ENCODE measurements at places on chromosomes 6 and 20.

- DNase-seq: no peak
These were observed 9.0 kb downstream of the UQCC2 start for GRCh38 chr6:33702345-33702977.

- DNase-seq: peak; percentile 50
These were observed 193.0 kb downstream of the GJA10 start for GRCh38 chr6:90087106-90087833.

- DNase-seq: no peak
These were observed 48.2 kb downstream of the RFX6 start for GRCh38 chr6:116925088-116925794.

- DNase-seq: no peak
These were observed 77.2 kb downstream of the GCNT2 start for GRCh38 chr6:10598084-10598960.

DNA sequence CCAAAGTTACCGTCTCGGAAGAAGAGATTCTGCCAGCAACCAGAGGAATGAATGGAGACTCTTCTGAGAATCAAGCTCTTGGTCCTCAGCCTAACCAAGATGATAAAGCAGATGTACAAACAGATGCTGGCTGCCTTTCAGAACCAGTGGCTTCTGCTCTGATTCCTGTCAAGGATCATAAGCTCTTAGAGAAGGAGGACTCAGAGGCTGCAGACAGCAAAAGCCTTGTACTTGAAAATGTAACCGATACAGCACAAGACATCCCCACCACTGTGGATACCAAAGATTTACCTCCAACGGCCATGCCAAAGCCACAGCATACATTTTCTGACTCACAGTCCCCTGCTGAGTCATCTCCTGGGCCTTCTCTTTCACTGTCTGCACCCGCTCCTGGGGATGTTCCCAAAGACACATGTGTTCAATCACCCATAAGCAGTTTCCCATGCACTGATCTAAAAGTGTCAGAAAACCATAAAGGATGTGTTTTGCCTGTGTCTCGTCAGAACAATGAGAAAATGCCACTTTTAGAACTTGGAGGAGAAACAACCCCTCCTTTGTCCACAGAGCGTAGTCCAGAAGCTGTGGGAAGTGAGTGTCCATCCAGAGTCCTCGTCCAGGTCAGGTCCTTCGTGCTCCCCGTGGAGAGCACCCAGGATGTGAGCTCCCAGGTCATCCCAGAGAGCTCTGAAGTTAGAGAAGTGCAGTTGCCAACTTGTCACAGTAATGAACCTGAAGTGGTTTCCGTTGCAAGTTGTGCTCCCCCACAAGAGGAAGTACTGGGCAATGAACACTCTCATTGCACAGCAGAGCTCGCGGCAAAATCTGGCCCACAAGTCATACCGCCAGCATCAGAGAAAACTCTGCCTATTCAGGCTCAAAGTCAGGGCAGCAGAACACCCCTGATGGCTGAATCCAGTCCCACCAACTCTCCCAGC, 109.6 kb downstream of the RTN4IP1 start:
- DNase-seq: peak; percentile 73

DNA sequence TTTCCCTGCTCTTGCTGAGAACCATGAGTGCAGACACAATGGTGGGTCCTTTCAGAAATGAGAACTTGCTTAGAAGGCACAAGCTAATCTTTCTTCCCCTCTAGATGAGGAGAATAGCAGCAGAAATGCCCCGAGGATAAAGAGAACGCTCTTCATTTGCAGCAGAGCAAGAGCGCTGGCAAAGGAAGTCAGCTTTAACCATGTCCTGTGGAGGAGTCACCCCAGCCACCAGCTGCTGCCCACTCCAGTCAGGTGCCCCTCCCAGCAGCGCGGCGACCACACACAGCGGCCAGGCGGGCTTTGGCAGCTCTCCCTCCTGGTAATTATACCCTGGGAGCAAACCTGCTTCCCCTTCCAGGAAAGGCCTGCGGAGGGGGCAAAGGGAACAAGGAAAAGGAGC, 42.4 kb upstream of the EMILIN3 start:
- DNase-seq: no peak

DNA sequence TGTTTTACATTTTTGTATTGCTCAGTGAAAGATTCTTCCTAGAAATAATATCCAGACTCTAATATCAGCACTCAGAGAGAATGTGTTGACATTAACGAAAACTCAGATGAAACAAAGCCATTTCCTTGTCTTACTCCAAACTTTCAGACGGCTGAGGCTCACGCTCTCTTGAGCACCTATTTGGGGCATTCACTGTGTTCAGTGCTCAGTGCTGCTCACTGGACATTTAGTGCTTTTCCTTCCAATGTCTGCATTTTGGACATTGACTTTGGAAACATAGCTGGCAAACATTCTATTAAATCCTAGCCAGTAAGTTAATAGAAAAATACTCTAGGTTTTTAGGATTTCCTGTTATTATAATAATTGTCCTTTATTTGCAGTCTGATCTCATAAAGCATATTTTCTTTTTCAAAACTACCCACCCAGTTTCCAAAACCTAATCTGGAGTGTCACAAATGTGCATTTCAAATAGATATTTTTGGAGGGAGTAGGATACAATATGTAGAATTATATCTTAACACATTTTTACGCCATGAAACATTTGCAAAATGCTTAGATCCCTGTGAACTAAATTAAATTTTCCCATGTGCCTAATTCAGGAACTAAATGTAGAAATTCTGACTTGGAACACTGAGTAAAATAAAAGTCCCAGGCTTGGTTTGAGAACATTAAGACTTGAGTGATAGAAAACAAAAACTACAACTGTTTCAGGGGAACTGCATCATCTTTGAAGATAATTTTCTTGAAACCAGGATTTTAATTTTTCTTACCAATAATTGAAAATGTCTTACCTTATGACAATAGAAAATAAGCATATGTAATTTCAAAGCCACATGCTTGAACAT, 91.7 kb upstream of the B3GAT2 start:
- no peak for DNase-seq

DNA sequence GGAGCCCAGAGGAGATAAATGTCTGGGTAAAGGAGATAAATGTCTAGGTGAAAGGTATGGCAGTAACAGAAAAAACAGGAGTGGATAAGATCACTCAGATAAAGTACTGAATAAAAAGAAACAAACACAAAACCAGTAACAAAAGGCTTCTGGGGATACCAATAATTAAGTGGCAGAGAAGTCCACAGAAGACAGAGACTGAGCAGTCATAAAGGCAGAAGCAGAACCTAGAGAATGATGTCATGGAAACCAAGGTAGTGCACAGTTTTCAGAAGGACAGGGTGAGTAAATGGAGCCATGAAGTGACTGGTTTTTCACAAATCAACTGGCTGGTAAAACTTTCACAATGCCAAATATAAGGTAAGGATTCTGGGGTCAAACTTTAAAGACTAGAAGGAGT, 80.9 kb upstream of the PLN start:
- no peak for DNase-seq

GRCh38 chr20:23417861-23418260, 3.4 kb downstream of the NAPB start:
- no peak for DNase-seq

GRCh38 chr6:156977527-156978291, 200.5 kb downstream of the ARID1B start:
- DNase-seq: no peak

GRCh38 chr20:39800111-39800510, 838.0 kb downstream of the DHX35 start:
- peak; percentile 70 for DNase-seq

DNA sequence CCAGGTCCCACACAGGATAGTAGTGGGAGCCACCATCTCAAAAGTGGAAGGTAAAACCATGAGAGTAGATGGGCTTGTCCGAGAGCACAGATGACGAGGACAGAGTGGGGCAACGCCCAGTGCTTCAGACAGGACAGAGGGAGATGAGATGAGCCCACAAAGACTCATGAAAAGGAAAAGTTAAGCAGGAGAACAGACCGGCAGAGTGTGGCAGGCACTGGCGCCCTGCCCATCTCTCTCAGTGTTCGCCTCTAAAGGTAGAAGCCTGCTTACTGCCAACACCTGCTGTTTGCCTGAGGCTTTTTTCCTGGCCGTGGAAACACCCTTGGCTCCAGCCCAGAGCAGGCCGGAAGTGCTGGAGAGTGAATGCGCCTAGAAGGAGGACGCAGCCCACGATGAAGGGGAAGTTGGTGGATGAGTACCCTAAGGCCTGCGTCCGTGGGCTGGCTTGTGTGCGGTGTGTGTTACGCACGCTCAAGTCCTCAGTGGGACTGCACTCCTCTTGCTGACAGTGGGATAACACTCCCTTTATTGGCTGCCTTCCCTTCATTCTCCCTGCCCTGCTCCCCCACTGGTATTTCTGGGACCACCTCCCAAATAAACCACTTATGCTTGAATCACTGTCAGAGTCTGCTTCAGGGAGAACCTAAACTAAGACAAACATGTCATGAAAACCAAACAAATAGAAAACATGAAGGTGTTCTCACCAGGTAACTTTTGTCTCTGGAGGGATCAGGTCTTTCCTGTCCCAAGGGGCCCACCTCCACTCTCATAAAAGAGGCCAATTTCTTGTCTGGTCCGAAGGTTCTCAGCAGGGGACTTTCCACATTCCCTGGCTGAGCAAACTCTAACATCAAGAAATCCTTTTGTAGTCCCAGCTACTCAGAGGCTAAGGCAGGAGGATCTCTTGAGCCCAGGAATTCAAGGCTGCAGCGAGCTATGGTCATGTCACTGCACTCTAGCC, 9.1 kb upstream of the FOXP4 start:
- DNase-seq: no peak

DNA sequence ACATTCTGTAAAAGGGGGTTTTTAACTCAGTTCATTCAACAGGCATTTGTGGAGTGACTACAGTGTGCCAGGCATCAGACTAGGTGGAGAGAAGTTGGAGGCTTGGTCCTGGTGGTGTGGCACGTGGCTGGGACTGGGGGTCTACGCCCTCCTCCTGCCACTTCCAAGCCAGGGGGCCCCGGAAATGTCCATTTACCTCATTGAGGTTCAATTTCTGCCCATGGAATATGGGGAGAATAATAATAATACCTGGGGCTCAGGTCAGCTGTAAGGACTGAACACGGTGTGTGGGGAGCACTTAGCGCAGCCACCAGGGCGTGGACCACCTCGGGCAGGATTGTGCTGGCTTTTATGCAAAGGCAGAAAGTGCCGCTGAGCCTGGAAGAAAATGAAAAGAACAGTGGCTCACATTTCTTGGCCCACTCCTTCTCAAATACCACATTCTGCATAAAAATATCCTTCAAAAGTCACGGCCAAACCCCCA, 229.4 kb downstream of the ANKRD60 start:
- DNase-seq: no peak

DNA sequence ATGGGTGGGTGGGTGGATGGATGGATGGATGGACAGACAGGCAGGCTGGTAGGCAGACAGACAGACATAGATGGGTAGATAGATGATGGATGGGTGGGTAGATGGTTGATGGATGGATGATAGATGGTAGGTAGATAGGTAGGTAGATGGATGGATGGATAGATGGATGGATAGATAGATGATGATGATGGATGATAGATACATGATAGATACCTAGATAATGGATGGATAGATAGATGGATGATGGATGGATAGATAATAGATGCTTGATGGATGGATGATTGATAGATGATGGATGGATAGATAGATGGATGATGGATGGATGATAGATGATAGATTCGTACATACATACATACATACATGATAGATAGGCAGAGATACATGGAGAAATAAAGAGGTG, 368.1 kb downstream of the CDH4 start:
- no peak for DNase-seq

GRCh38 chr6:113859349-113860180, 2.4 kb downstream of the MARCKS start:
- DNase-seq: no peak

DNA sequence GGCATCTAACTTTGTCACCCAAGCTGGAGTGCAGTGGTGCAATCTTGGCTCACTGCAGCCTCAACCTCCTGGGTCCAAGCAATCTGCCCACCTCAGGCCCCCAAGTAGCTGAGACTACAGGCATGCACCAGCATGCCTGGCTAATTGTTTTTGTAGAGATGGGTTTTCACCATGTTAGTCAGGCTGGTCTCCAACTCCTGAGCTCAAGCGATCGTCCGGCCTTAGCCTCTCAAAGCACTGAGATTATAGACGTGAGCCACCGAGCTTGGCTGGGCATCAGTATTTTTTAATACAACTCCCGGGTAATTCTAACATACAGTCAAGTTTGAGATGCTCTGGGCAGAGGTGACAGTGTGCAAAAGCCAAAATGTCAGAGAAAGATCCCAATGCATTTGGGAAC, 73.5 kb downstream of the NFATC2 start:
- no peak for DNase-seq

- DNase-seq: no peak
These were observed 59.7 kb downstream of the TMEM200A start for GRCh38 chr6:130425537-130425936.

GRCh38 chr20:32451682-32452461, 93.7 kb downstream of the ASXL1 start:
- DNase-seq: no peak

DNA sequence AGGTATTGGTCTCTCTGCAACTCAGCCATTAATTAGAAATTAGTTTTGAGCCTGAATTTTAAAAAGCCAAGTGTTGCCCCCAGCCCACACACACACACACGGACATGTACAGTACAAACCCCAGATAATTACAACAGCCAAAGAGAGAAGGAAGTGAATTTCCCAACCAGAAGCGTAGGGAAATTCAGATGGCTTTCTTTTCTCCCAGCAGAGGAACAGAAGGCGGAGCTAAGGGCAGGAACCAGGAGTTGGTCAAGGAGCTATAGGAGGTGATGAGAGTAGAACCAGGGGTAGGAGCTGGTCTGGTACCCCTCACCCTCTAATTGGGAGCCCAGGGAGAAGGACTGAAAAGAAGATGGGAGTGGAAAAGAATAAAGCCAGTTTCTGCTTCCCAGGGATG, 3.9 kb upstream of the ZBTB9 start:
- no peak for DNase-seq

- DNase-seq: no peak
These were observed 43.9 kb downstream of the TRPC4AP start for GRCh38 chr20:35048739-35049138.

- no peak for DNase-seq
These were observed 312.0 kb downstream of the MMUT start for GRCh38 chr6:49151033-49151432.

DNA sequence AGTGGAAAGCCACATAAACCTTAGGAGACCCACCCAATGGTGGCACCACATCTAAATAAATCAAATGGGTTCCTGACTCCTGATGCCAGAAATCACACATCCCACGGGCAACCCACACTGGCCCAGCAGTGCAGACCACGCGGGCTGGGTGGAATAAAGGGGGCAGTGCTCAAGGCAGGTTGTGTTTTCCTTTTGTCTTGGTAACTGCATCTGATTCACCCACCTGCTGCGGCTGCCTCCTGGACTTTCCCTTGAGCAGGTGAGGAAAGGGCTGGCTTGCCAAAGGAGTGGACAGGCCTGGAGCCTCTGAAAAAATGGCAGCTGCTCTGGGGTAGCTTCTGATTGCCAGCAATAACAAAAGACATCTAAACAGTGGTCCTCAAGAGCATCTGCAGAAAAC, 119.5 kb upstream of the KCNK16 start:
- DNase-seq: no peak

DNA sequence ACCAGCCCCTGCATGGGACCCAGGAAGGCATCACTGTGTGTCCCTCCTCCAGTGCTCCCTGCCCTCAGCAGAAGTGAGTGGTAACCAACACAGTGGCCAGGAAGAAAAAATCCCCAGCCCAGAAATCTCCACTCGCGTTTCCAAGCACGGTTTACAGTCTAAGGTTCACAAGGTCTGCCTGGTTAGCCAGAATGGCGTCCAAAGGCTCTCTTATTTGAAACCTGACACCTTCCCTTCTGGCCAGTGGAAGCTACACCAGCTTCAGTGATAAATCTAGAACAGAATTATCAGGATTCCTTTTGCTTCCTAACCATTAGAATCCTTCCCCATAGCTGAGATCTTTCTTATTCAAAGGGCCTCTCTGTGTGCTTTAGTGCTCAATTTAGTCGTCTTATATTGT, 9.2 kb downstream of the LY86 start:
- DNase-seq: no peak

Data from non-pigmented ciliary epithelial cell (primary cell).